ENCODE measurements at places on chromosomes 1 and 21.
A peak's percentile ranks its signal among the peaks of the same experiment; 100 is the strongest.

DNA sequence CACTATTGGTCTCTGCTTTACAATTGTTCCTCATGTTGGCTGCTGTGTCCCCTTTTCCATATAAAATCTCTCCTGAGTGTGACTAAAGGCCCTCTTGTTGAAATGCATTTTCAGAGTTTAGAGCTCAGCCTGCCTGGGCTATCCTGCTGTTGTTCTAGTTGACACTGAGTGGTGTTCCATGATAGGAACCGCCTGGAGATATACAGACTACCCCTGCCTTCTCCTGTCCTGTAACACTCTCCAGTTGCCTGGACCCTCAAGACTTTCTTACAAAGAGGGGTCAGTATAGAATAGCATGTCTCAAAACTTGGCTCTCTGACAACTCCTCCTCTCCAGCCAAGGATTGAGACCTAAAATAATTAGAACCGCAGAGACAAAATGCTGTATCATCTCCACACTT lies 152.0 kb upstream of the POU3F1 start:
- no peak for DNase-seq

GRCh38 chr1:32470991-32471694 lies 6.3 kb downstream of the ZBTB8B start:
- DNase-seq, result no peak

GRCh38 chr1:17134034-17134433 lies 14.8 kb upstream of the PADI2 start:
- no peak for DNase-seq

- peak; percentile 1 for DNase-seq
Measured at GRCh38 chr1:64470665-64471217, 812 bp downstream of the CACHD1 start.

GRCh38 chr1:44631333-44631646 lies 43.0 kb downstream of the TMEM53 start:
- DNase-seq, result no peak

DNA sequence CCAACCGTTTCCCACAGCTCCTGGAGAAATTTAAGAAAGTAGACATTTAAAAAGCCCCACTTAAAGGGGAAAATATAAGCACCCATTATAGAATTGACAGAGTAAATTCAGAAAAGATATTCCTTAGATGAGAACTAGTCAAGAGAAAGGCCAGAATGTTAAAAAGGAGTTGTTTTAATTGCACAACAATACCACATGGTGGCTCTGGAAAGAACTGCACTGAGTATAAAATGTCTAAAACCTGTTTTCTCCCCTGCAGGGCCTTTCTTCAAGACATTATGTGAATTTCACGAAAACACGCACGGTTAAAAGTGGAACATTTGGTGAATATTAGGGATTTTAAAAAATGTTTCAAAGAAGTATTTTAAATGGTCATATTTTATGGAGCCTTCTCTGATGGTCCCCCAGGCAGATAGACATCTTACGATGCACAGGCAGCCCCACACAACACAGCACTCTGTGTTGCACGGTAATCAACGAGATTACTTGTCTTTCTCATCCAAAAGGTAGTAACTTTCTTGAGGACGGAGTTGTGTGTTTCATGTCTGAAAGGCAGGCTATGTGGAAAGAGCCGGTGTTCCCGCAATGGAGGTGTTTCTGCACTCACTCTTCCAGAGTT lies 101.9 kb downstream of the PRRX1 start:
- no peak for DNase-seq

DNA sequence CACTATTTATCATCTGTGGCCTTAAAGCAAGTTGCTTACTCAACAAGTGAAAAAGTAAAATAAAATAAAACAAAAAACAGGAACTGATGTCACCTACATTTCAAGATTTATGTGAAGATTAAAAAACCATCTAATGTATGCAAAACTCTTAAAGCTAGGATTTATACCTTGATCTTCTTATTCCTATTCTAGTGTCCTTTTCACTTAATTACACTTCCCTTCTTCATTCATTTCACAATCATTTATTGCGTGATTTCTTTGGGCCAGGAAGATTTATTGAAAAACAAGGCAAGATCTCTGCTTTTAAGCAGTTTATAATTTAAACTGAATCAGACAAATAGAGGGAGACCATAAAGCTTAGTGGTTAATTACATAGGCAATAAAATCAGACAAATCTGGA lies 18.6 kb downstream of the PTGER3 start:
- no peak for DNase-seq

Measured in CD4-positive, alpha-beta T cell treated with Interleukin-1 beta for 1 hour (primary cell).